NCI-H2107 (cell line): ENCODE measurements at places on chromosomes 6 and 20.

DNA sequence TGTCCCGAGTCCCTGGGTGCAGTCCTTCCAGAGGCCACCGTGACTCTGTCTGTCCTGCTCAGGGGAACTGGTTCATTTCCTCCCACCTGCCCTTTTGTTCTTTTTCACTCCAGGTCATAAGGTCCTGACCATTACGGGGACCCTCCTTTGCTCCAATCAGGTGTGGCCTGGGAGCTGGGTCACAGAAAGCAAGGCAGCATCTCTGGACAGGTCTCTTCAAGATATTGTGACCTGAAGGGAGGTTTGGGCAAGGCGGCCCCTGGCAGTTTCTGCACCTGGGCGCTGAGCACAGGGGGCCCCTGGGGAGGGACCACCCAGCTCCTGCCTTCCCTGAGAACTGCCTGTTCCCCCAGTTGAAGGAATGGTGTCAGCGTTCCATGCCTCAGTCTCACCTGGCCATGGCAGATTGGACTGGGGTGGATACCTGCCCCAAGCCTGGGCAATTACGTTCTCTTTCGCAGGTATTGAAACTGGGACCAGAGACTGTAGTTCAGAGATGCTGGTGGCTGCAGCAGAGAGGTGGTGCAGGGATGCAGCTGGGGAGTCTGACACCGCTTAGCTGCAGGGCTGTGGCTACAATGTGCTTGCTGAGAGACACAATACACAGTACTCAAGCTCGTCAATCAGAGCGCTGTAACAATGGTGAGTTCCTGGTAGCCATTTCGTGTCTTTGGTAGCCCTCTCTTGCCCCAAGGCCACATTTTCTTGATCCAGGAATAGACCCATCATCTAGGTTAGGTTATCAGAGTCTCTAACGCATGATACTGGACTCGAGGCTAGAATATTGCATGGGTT lies 15.6 kb upstream of the NELFCD start:
- DNase-seq: no peak

GRCh38 chr6:46062312-46062711 lies 46.7 kb upstream of the CLIC5 start:
- no peak for DNase-seq

GRCh38 chr6:102313699-102314098 lies 920.2 kb downstream of the GRIK2 start:
- no peak for DNase-seq

GRCh38 chr6:71349395-71349794 lies 60.8 kb downstream of the OGFRL1 start:
- DNase-seq: no peak

- DNase-seq: no peak
Observed at GRCh38 chr6:132932588-132932987, 118.2 kb downstream of the RPS12 start.
